ENCODE measurements at places on chromosomes 6 and 20.

DNA sequence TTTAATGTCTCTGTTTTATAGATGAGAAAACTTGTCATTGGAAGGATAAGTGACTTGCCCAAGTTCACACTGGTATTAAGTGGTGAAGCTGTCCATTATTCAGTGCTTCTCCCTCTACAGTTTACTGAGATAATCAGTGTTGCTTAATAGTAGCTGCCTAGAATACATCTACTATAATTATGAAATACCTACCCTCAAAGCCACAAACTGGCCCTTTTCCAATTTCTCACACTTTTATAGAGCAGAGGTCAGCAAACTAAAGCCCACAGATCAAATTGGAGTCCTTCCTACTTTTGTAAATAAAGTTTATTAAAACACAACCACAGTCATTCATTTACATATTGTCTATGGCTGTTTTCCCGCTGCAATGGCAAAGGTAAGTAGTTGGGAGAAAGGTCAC, 73.5 kb downstream of the EYS start:
- no peak for DNase-seq

GRCh38 chr6:51718533-51718932, 368.9 kb downstream of the PKHD1 start:
- DNase-seq, result no peak

- no peak for DNase-seq
Measured at GRCh38 chr6:157715728-157716164, 107.3 kb upstream of the SNX9 start.

DNA sequence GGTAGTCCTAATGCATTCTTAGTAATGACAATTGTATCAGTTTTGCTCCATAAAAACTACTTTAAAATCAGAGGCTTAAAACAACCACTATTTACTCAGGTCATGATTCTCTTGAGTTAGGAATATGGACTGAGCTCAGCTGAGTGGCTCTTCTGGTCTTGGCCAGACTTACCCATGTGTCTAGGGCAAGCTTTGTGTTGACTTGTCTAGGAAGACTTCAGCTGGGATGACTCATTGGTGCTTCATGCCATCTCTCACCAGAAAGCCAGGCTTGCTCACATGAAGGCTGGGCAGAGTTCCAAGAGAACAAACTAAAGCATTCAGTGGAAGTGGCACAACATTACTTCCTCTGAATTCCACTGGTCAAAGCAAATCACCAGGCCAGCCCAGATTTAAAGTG, 155.3 kb downstream of the DHX35 start:
- DNase-seq, result no peak

- no peak for DNase-seq
Measured at GRCh38 chr6:3297006-3297405, 38.3 kb downstream of the PSMG4 start.

- no peak for DNase-seq
Measured at GRCh38 chr6:37256692-37257319, 766 bp upstream of the TBC1D22B start.

- DNase-seq, result no peak
Measured at GRCh38 chr20:16864069-16864468, 115.9 kb downstream of the OTOR start.

GRCh38 chr6:158900663-158901312, 81.6 kb upstream of the EZR start:
- DNase-seq, result no peak

- no peak for DNase-seq
Measured at GRCh38 chr6:131643855-131644460, 6.9 kb downstream of the ENPP3 start.

DNA sequence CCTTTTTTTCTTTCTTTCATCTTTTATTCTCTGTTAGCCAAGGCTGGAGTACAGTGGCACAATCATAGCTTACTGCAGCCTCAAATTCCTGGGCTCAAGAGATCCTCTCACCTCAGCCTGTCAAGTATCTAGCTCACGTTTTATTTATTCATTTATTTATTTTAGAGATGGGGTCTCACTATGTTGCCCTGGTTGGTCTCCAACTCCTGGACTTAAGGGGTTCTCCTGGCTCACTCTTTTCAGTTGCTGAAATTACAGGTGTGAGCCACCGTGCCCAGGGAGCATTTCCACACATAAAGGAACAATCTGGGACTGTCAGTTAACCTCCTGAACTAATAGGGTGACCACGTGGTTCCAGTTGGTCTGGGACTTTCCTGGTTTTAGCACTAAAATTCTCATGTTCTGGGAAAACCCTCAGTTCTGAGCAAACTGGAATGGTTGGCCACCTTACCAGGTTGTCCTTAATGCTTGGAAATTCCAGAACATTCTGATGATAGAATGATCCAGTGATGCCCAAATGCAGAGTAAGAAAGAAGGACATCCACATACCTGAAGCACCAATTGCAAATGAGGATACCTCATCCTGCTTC, 105.5 kb upstream of the ZNF217 start:
- DNase-seq, result no peak

DNA sequence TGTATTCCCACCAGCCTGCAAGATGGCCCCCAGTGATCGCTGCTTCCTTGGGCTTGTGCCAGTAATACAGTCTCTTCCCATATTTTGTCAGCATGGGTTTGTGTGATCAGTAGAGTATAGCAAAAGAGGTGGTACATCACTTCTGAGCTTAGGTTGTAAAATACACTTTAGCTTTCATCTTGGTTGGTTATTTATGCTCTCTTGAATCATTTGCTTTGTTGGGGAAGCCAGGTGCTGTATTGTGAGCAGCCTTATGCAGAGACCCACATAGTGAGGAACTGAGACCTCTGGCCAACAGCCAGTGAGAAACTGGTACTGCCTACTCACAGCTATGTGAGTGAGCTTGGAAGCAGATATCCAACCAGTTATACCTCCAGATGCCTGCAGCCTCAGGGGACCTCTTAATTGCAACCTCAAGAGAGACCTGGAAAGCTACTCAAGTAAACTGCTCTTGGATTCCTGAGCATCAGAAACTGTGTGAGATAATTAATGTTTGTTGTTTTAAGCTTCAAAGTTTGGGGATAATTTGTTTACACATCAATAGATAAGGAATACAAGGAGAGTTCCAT, 229.3 kb downstream of the FARS2 start:
- DNase-seq, result no peak

DNA sequence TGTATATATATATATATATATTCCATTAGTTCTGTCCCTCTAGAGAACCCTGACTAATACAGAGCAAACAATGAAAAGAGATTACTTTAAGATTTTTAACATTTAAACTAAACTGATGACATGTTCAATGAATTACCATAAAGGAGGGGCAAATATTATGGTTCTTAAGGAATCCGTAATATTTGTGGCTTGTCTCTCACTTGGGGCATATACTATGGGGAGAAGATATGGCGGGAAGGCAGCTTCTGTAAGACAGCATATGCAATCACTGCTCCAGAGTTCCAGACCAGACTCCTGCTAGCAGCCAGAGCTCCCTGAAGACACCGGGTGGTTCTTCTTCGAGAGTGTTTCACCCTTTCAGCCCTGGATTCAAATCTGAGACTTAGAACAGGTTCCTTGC, 321.1 kb upstream of the NT5E start:
- DNase-seq, result no peak

DNA sequence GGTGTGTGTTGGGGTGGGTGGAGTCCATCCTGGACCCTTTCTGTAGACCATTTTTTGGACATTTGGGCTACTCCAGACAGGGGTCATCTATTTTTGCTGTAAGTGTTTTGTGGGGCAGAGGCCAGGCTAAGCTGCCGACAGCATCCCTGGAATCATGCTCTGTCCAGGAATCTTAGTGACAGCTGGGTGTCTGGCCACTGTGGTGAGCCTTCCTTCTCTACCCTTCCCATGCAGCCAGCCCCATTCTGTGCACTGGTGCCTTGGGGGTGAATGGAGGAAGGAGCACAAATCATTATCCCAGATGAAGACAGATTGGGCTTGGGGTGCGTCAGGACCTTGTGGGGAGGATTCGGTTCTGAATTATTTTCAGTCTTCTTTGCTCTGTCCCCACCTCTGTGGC, 20.2 kb downstream of the TOX2 start:
- DNase-seq, result no peak

GRCh38 chr6:148779142-148779562, 32.3 kb downstream of the UST start:
- no peak for DNase-seq

DNA sequence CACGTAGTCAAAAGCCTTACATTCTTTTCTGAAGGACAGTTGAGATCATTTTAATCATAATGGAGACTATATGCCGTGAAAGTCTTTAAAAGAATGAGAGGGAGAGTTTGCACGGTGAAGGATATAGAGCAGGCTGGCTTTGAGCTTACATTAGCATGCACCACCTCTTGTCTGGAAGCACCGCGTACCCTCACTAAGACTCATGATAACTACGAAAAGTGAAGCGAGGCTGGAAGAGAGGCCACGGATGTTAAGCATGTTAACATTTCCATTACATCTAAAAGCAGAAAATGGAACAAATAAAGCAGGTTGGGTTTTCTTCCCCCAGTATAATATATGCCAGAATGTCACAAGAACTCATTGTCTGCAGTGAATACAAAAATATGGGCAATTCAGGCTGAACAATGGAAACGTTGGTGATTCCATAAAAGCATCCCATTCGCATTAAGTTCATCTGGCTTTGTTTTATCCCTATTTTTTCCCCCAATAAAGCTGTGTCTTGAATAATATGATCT, 40.6 kb upstream of the NKX2-2 start:
- DNase-seq, result no peak

GRCh38 chr6:100412872-100413271, 51.8 kb downstream of the SIM1 start:
- DNase-seq, result no peak

DNA sequence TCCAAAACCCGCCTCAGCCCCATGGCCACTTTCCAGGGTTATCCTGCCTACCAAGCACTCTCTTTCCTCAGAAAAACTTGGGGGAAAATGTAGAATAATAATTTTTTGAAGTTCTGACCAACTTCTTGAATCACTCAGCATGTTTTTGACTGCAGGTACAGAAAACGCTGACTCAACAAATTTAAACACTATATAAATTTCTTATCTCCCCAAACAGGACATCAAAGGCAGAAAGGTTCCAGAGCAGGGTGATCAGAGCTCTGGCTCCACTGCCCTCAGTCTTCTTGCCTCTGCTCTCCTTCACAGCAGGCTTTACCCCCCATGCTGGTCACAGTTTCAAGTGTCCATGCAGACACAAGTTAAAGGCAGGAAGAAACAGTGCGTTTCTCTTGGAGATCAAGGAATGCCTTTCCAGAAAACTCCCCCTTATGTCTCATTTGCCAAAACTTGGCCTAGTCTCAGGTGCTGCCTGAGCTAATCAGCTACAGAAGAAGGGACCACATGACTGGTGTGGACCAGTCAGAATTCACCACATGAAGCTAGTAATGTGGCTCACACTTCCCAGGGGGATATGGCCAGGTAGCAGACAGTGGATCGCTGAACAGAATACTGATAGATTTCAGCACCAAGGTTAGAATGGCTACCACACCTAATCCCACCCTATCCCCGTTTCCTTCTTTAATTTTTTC, 24.4 kb upstream of the SLC17A3 start:
- no peak for DNase-seq

DNA sequence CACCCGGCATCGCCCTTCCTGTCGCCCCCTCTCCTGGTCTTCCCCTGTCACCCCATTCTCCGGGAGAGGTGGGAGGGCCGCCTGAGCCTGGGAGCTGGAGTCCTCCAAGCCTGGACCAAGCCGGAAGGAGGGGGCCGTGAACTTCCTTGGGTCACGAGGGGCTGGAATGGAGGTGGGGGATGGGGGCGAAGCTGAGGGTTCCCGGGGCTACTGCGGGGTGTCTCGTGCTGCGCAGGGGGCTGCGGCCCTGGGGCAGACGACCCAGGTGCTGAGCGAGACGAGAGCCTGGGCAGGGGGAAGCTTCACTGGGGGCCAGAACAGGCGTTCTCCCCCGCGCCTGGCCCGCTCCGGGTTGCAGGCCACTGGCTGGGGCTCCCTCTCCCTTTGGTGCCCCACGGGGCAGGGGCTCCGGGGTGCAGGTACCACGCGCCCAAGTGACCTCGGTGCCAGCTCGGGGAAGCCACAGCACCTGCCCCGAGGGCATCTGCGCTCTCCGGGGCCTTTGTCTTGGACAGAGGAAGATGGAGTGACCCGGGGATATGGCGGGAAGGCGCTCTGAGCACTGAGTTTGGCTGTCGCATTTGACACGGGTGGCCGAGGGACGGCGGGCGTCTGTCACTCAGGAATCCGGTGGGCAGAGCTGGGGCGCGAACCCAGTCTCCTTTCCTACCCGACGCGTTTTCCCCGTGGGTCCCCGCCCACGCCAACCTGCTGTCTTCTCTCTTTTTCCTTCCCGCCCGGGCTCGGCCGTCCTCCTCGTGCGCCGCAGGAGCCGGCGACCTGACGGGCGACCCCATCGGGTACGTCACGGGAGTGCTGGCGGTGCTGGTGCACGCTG, 1.2 kb downstream of the SLC35D3 start:
- no peak for DNase-seq

DNA sequence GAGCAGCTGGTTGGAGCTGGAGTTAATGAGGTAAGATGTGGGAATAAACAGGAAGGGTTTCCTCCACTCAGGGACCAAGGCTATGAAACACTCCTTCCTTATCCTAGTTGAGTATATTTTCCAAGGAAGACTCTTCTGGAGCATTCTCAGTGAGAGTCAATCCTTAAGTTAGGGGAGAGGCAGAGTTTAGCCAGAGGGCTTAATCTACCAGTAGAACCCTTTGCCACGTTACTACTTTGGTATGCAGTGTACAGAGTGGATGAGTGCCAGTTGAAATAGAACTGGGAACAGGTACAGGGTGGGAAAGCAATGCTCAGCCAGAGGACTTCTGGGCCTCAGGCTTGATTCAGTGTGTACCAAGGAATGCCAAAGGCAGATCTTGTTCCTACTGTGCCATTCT, 114.3 kb downstream of the UBE3D start:
- DNase-seq, result no peak

- no peak for DNase-seq
Measured at GRCh38 chr20:25517124-25517523, 68.2 kb downstream of the NINL start.

- no peak for DNase-seq
Measured at GRCh38 chr6:20856681-20857288, 322.5 kb downstream of the CDKAL1 start.

- DNase-seq, result peak; percentile 50
Measured at GRCh38 chr6:152170702-152171667, 363.5 kb downstream of the ESR1 start.

DNA sequence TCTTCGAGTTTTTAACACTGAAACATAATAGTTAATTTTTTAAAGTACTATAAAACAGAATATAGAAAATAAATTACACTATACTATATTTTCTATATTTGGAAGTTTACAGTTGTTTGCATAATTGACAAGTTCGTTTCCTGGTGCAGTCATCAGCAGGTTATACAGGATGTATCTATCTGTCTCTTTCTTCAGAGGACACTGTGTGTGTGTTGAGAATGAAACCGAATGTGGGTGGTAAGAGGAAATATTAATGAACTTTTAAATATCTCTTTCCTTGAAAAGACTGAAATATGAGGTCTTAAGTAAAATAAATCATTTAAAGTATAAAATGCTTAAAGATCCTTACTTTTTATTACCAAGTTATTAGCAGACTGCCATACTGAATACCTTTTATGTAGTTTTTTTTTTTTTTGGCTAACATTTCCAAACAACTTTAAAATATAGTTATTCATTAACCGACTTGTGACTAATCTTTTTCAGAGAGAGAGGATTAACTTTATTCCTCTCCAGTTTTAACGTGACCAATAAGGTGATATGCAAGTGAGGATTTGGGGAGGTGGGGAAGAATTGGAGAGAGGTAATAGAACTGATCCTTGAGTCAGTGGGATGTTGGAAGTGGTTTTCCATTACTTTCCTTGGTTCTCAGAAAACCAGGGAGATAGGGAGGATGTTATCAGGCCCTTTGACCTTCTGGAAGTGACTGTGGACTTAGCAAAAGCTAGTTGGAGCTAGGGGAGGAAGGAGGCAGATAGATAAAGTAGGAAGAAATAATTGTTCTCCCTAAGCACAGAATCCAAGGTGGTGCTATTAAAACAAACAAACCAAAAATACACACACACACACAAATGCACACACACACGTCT, 380.0 kb upstream of the FLRT3 start:
- DNase-seq, result no peak

All from activated T-helper 1 cell treated with anti-CD3 and anti-CD28 coated beads, Interleukin-2, amount 50 U/mL, for 16 hours (primary cell).